ENCODE measurements at places on chromosomes 2 and 18.
A peak's percentile ranks its signal among the peaks of the same experiment; 100 is the strongest.

DNA sequence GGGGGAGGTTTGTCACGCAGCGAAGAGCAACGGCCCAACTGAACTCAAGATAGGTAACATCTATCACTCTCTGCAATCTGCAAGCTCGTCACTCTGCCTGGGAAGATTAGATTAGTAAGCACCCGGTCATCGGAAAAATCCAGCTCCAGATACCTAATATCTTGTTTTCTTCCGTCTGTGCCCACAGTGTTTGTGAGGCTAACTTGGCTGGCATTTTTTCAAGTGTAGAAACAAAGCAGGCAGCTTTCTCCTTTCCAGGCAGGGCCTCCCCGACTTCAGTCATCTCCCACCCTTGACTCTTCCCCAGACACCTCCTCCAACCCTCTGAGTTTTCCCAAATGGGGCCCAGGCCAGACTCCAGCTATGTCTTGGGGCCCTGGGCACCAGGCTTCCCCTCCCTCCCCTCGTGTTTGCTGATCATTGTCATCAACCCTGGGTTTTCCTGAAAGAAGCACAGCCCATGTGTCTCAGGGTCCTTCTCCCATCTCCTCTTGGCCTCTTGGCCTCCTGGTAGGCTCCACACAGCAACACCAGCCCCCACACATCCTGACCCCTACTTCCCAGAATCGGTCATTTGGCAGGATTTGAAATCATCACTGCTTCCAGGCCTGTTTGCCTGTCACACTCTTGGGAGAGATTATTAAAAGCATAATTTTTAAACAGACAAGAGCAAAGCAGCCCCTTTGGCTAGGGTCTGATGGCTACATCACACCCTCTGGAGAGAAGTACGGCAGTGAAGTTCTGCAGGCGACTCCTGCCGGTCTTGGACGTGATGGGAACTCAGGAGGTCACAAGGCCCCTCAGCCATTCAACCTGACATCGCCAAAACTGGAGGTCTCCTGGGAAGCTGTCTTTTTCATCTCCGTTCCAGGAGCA, 144.9 kb upstream of the ID2 start:
- DNase-seq = no peak

- peak; percentile 40 for DNase-seq
Observed at GRCh38 chr2:715854-716560, 38.8 kb upstream of the TMEM18 start.

DNA sequence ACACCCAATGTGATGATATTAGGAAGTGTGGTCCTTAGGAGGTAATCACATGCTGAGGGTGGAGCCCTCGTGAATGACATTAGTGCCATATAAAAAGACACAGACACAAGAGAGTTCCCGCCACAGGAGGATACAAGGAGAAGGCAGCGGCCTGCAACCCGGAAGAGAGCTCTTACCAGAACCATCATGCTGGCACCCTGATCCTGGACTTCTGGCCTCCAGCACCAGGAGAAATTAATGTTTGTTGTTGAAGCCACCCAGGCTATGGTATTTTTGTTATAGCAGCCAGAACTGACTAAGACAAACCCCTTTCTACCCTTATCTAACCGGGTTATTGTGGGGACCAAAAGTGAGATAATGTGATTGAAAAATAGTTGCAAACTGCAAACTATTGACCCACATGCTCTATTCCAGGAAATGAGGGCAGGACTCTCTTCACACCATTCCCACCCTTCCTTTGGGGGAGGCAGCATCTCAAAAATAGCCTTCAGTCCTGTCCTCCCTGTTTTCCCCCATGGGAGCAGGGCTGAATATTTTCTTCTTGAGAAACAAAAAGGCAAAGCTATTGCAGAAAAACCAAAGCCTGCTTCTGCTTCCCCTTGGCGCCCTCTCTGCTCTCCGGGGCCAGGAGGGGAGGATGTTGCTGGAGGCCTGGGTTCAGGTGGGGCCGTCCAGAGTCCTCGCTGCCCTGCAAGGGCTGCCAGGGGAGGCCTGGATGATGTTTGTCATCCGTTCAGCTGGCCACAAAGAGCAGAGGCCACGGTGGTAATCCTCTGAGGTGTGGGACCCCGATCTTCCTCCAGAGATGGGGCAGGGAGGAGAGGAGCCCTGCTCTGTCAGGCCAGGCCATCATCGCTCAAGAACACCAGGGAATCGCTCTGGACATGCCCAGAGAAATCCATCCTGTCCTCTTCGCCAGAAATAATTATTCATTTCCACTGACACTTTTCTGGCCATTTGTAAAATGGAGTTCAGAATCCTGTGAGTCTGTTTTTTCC, 73.8 kb upstream of the HAAO start:
- no peak for DNase-seq

- DNase-seq = no peak
Observed at GRCh38 chr18:23733895-23734294, 44.6 kb downstream of the LAMA3 start.

DNA sequence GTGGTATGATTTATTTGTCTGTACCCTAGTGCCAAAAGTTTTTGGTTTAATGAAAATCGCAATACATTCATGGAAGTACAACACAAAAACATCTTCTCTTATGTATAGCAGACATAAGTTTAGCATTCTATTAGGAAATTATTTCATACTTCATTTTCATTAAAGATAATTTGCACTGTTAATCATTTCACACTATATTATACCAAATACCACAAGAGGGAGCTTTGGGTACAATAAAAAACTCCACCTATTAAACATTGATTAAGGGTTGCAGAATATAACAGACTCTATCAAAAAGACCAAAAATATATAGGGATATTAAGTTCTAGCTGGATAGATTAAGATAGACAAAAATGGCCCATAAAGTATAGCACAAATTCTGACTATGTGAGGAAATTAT, 79.0 kb downstream of the SLC66A3 start:
- no peak for DNase-seq

GRCh38 chr2:134087371-134087921, 166.4 kb upstream of the MGAT5 start:
- DNase-seq = no peak

GRCh38 chr18:79567481-79568147, 112.0 kb upstream of the CTDP1 start:
- peak; percentile 89 for DNase-seq

DNA sequence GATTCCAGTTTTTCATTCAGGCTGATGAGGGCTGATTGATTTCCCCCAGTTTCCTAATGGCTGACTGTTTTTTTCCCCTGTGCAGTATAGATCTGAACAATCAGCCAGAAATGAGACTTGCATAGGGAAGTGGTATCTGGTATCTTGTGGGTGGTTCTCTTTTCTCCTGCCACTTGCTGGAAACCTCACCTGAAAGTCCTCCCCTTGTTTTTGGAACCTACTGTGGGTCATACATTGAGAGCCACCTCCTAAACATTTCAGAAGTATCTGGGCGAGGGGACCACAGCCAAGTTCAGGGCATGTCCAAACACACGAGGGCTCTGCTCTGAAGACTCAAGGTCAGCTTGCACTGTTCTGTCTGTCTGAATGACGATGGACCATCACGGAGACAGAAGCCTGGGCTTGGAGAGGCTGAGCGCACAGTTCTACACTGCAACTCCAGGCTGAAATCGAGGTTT, 19.3 kb downstream of the ALPK2 start:
- no peak for DNase-seq

- DNase-seq = no peak
Observed at GRCh38 chr18:9437672-9438071, 37.6 kb upstream of the RALBP1 start.
